Muscle of back (tissue), 13 donors: ENCODE measurements at places on chromosomes 12 and 14.
A peak's percentile ranks its signal among the peaks of the same experiment; 100 is the strongest.

DNA sequence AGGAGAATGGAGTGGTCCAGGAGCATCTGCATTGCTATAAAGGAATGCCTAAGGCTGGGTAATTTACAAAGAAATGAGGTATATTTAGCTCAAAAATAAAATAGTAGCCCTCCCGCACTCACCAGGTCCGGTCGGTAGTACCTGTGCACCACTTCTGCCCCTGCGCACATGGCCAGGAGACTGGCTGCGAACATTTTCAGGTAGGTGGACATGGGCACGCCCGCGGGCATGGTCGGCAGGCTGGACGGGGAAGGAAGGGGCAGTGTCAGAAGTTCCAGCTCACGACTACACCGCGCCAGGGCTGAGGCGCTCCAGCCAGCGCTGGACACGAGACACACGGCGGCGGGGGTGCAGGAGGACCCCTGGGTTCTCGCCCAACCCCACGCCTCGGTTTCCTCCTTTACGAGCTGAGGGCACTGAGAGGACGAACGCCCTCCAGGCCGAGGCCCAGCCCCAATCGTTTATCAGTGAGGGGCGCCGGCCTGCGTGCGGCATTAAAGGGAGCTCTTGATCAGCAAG, 9.1 kb upstream of the TDG start:
- DNase-seq, result no peak

DNA sequence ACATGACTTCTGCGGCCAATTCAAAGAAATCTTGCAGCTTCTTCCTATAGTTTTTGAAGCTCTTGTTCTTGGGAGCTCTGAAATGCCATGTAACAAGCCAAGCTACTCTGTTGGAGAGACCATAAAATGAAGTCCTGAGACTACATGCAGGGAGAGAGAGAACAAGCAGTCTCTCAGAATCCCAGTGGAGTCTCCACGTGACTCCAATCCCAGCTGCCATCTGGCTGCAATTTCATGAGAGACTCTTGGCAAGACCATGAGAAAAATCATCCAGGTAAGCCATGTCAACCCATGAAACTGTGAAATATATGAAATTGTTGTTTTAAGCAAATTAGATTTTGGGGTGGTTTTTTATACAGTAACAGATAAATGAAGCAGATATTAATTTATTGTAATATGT, 54.4 kb downstream of the KLRG1 start:
- DNase-seq, result no peak

DNA sequence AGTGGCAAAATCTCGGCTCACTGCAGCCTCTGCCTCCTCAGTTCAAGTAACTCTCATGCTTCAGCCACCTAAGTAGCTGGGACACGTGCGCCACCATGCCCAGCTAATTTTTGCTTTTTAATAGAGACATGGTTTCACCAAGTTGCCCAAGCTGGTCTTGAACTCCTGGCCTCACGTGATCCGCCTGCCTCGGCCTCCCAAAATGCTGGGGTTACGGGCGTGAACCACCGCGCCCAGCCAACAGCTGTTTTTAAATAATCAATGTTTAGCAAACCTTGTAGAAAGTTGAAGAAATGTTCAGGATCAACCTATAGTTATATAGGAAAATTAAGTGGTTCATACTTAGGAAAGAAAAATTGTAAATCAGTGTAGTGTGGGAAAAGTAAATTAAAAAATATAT, 6.0 kb upstream of the HSP90AA1 start:
- DNase-seq, result no peak

DNA sequence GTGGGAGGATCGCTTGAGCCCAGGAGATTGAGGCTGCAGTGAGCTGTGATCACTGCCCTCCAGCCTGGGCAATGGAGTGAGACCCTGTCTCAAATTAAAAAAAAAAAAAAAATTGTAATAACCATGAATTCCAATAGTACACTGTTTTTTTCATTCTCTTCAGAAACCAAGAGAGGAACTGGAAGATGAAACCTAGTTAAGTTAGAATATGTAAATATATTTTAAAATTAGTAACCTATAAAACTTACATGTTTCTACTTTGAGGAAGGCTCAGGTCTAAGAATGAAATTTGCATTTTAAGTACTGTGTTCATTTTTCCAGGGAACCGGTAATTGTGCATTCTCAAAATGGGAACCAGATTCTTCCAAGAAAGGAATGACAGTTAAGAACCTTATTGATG, 18.8 kb downstream of the KNTC1 start:
- no peak for DNase-seq

GRCh38 chr14:74637178-74637550, 25.1 kb upstream of the LTBP2 start:
- DNase-seq, result no peak

DNA sequence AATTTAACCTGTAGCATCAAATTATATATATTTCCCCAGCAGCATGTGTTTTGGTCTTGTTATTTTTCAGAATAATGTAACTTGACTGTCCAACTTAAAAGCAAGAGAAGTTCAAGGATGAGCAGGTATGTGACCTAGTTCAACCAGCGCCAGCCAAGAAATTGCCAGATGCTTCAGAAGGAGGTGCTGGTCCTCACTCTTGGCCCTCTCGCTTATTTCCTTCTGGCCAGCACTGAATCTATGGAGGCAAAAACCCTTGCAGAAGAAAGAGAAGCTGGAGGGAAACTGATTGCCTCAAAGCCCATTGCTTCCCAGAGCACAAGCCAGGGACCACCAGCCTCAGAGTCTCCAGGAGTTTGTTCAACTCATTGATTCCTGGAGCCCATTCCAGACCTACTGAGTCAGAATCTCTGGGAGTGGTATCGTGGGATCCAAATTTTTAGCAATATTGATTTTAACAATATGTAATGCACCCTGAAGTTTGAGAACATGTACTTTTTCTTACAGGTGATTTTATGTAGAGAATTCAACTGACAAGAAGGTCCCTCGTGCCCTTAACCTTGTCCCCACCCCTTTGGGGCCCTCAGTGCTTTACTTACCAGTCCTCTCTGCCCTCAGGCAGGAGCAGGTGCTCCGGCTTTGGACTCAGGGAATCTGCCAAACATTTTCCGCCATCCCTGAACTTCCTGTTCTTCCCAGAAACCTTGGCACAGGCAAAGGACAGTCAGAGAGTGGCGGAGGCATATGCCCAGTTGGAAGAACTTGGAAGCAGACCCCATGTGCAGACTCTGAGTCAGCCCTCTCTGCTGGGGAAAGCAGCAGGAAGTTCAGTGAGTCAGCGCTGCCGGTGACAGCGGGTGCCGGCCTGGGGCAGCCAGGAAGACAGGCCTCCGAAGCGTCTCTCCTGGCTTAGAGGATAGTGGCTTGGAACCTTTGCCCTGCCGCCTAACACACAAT, 10.4 kb downstream of the BEST3 start:
- peak; percentile 70 for DNase-seq

DNA sequence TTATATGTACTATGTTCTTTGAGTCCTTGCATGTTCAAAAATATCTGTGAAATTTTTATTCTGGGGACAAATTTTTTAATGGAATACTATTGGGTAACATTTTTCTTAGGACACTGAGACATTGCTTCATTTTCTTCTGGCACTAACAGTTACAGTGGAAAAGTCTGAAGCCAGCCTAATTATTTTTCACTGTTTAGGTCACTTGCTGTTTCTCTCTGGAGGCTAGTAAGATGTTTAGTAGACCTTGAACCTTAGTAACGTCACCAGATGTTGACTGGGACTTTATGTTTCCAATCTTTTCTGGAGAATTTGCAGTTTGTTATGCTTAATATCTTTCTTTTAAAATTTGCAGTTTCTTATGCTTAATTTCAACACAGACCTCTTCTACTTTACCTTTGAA, 12.3 kb upstream of the EPYC start:
- DNase-seq, result no peak

- DNase-seq, result no peak
These were observed 2.6 kb downstream of the ACSS3 start for GRCh38 chr12:81080431-81080983.

GRCh38 chr14:104677512-104678332, 11.7 kb upstream of the INF2 start:
- DNase-seq, result peak; percentile 96

GRCh38 chr14:99748529-99748928, 44.7 kb upstream of the EML1 start:
- no peak for DNase-seq

DNA sequence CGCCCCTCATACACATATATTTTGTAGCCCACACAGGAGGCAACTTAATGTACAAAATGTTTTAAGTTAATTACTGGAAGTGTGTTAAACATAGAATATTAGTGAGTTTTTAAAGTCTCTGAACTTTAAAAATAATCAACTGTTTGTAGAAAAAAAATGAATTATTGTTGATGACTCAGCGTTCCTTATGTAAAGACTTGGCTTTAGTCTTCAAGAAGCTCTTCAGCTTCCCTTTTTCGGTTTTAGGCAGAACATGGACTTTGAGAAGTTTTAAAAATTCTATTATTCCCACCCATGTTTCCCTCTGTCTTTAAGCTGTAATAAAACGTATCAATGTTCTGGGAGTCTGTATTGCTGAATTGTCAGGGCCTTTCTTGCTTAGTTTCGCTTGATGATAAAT, 269.5 kb downstream of the FBXL14 start:
- no peak for DNase-seq

DNA sequence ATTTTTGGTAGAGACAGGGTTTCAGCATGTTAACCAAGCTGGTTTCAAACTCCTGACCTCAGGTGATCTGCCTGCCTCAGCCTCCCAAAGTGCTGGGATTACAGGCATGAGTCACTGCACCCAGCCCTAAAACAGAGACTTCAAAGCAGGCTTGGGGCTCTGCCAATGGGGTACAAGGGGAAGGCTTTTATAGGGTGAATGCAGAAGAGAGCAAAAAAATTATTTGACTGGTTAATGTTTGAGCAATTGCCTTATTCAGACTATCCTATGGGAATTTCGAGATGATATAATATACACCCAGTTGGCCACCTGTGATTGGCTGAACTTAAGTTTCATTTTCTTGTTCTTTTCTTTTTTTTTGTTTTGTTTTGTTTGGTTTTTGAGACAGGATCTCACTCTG, 31.5 kb upstream of the ACTN1 start:
- no peak for DNase-seq

DNA sequence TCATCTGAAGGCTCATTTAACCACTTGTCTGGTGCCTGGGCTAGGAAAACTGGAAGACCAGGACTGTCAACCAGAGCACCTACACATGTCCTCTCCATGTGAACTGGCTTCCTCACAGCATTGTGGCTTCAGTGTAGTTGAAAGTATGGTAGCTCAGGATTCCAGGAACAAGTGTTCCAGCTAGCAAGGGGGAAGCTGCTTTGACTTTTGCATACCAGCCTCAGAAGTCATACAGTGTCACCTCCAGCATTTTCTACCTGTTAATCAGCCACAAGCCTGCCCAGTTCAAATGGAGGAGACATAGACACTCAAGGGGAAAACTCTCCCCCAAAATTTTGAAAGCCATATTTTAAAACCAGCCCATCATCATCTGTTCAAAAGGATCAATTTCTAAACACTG, 212.8 kb upstream of the CAND1 start:
- no peak for DNase-seq

- no peak for DNase-seq
These were observed 318.1 kb upstream of the RTL1 start for GRCh38 chr14:101221549-101222160.

DNA sequence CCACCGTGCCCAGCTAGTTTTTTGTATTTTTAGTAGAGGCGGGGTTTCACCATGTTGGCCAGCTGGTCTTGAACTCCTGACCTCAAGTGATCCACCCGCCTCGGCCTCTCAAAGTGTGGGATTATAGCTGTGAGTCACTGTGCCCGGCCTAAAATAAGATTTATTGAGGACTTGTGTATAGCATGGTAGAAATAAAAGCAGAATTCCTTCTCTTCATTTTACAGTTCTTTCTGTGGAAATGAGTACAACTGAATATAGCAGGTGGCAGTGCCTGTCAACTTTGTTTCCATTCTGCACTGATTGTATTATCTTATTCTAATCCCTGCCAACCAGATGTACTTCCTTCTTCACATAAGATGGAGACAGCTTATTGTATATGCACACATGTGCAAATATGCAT, 41.0 kb downstream of the DIP2B start:
- no peak for DNase-seq
